ENCODE measurements at places on chromosomes 11 and 22.
A peak's percentile ranks its signal among the peaks of the same experiment; 100 is the strongest.

DNA sequence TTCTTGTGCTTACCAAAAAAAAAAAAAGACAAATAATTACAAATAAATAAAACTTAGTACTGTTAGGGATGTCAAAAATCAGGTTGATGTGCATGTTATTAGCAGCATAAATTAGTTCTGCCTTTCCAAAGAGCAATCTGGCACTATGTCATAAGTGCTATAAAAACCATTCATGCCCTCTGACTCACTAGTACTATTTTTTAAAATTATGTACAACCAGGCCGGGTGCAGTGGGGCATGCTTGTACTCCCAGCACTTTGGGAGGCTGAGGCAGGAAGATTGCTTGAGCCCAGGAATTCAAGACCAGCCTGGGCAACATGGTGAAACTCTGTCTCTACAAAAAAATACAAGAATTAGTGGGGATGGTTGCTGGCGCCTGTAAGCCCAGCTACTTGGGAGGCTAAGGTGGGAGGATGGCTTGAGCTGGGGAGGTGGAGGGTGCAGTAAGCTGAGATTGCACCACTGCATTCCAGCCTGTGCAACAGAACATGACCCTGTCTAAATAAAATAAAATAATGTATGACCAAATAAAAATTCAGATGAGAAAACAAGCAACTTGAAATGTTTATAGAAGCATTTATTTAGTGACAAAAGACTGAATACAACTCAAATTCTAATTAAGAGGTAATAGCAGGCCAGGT, 25.3 kb downstream of the UEVLD start:
- DNase-seq = no peak

DNA sequence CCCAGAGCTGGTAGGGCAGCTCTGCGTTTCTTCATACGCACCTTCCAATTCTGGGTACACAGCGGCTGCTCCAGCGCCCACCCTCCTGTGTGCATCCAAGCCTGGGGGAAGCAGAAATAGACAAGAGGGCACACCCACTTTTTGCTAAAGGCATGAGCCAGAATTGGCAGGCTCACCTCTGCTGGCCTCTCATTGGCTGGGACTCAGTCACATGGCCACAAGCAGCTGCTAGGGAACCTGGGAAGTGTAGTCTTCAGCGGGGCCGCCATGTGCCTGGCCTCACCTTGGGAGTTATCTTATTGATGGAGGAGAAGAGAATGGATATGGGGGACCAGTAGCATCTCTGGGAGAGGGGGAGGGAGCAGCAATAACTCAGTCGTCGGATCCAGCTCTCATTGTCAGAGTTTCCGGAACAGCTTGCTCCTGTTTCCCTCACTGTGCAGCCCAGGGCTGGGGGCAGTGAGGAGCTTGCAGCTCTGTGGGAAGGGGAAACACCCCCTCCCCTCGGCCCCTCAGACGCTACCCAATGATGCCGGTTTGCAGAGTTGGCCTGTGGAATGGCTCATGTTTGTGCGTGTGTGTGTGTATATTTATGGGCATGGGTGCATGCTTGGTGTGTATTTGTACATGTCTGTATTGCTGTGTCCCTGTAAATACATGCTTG, 11.8 kb upstream of the MIEF1 start:
- DNase-seq = peak; percentile 27

DNA sequence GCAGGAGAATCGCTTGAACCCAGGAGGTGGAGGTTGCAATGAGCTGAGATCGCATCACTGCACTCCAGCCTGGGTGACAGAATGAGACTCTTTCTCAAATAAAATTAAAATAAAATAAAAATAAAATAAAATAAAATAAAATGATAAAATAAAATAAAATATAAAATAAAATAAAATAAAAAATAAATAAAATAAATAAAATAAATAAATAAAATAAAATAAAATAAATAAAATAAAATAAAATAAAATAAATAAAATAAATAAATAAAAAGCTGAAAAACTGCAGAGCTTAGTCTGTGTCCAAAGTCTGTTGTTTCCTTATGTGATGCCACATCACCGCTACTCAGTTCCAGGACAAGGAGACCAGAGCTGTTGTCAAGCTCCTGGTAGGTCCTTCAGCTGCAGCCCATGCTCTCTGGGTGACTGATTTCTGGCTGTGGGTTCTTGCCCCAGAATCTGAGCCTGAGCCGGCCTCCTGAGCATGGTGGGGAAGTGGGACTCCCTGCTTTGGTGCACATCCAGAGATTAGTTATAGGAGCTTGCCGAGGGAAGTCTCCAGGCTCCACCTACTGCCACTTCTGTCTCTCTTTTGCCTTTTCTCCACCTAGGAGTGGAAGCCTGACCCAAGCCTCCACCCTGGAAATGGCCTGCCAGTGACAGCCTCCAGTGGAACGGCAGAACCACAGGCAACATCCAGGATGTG, 31.3 kb upstream of the ADA2 start:
- no peak for DNase-seq

DNA sequence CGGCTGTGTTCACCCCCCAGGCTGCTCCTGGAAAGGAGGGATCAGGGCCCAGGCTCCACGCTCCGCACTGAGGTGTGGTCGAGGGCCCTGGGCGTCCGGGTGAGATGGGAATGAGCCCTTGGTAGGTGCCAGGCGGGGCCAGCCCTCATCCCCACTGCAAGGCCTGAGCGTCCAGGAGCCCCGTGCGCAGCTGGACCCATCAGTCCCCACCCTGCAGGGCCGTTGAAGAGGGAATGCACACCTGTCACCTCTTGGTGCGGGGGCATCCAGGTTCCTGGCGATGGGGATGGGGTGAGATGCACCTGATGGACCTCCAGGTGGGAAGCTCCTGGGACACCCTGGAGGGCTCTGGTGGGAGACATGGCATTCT, 72.2 kb downstream of the KCNQ1 start:
- no peak for DNase-seq

DNA sequence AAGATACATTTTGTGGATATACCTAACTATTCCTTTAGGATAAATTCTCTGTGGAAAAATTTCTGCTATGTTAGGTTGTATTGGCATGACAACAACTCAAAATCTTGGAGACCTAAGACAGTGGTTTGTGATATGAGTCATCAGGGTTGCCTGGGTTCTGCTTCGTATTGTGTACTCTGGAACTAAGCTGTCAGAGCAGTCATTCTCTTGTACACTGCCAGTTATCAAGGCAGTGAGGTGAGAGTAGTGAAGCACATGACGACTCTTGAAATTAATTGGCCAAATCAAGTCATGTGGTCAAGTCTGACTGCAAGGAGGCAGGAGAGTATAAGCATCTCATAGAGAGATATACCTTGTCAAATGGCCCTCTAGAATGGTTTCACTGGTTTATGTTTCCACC, 104.4 kb downstream of the FANCF start:
- DNase-seq = no peak

All from stimulated activated CD8-positive, alpha-beta memory T cell treated with anti-CD3 and anti-CD28 coated beads, Interleukin-2, amount 100 ng/mL, for 1 hour (primary cell).